ENCODE measurements at places on chromosomes 5 and 9.

- no peak for DNase-seq
These were observed 3.7 kb downstream of the IL3 start for GRCh38 chr5:132064140-132064539.

DNA sequence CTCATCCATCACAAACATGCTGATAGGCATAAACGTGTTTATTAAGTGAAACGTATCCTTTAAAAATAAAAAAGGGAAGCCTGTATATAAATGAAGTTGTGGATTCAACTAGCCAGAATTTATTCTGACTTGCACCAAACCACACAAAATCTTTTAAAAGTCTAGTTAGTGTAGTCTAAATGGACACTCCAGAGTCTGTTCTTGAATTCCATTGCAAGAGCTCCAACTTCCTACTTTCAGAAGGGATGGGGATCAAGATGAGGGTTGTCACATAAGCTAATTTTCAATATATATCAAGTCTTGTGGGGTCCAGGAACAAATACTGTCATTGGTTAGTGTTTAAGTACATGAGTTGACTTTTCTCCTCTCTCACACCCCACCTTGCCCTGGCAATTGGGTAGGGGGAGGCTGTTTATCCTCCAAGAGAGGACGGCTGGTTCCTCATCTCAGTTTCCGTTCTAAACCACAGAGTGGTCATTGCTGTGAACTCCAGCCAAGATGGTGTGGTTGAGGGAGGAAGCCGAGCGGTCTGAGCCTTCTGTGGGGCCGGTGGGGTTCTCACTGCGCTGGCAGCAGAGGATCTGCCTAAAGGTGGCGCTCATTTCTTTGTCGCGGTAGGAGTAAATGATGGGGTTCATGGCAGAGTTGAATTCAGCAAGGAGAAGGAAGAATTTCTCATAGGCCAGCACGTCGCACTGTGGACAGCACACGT lies 163.2 kb downstream of the LPAR1 start:
- no peak for DNase-seq

DNA sequence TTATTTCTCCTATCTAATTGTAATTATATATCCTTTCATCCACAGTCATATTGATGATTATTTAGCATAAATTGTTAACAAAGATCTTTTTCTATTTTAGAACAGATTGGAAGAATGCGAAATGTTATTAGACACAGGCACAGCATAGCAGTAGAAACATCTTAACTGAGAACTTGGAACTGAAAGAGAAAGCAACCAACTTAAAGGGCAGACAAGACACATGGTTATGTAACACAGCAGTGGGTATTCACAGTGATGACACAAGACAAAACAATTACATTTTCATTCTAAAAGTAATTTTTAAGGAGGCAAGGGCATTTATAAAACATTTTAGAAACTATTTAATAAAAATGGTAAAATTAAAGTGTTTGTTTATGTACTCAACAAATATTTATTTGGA lies 57.7 kb upstream of the MEF2C start:
- DNase-seq, result no peak

GRCh38 chr9:136714096-136714892 lies 1.9 kb downstream of the DIPK1B start:
- DNase-seq, result no peak

DNA sequence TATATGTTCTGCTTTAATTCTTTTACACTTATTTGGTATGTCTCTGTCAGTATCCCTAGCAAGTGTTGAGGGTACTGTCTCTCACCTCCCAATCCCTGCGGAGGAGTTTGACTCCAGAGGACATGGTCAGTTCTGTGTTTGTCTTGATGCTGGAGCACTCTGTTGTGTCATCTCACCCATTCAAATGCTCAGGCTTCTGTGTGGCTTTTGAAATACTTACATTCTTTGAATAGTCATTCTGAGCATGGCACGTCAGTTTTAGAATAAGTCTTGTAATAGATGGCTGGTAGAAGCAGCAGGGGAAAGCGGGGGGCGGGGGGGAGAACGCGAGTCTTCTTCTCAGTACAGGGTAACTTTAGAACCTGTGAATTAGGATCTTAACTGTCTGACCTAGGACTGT lies 12.3 kb downstream of the MAST4 start:
- DNase-seq, result no peak

GRCh38 chr5:10860196-10860543 lies 99.1 kb upstream of the DAP start:
- no peak for DNase-seq

GRCh38 chr5:6194906-6195612 lies 183.3 kb downstream of the MED10 start:
- DNase-seq, result no peak

GRCh38 chr5:68403301-68403700 lies 187.7 kb downstream of the PIK3R1 start:
- no peak for DNase-seq

- no peak for DNase-seq
These were observed 225.9 kb upstream of the NR4A3 start for GRCh38 chr9:99595796-99596195.

DNA sequence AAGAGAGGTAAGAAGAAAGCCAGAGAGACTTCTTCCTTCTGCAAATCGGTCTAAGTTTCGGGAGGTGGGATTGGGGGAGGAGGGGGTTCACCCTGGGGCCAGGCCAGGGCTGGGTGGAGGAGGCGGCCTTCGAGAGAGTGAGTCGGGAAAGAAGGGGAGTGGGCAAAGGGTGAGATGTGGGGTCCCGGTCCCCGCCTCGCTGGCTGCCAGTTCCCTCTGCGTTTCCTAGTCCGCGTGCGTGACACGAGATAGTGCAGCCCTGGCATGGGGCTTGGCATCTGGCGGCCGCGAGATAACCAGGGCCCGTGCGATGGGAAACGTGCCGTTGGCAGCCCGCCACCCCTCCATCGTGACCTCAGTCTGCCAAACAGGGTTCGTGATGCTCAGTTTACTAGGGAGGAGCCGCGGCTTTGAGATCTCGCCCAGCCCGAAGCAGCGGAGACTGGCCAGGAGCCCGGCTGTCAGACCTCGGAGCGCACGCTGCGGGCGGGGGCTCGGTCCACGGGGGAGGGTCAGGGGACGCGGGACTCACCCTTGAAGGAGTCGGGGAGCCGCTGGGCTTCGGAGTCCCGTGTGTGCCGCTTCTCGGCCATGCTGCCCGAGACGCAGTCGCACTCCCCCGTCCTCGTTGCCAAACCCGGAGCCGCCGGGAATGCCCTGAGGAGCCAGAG lies at the start of gene STOM:
TSS of gene STOM (minus strand) at position 656 of the 671 bp plus-strand sequence. CDS start at position 593, 63 bp downstream.
- DNase-seq, result peak; percentile 45

DNA sequence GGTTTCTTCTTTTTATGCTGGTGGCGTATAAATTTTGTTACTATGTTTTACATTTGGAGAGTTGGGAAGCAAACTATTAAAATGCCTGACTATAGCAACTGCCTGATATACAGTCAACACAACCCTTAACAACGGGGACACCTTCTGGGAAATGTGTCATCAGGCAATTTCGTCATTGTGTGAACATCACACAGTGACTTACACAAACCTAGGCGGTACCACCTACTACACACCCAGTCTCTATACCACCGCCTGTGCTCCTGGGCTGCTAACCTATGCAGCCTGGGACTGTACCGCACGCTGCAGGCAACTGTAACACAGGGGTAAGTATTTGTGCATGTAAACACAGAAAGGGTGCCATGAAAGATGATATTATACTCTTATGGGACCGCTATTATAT lies 1.3 kb upstream of the CDHR2 start:
- no peak for DNase-seq

- DNase-seq, result no peak
These were observed 22.7 kb upstream of the COL5A1 start for GRCh38 chr9:134618833-134619447.

DNA sequence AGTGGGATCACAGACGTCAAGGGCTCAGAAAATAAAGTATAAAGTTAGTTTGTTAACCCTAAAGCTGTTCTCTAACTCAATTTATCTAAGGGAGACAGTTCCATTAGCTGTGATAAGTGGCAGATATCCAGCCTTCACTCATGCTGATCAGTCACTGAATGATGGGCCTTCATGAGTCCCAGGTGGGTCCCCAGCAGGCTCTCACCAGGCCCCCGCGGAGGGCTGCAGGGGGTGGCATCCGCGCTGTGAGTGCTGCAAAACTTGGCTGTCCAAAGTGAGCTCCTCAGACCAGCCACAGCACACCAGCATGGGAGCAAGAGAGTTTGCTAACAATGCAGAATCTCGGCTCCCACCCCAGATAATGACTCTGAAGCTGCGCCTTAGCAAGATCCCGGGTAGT lies 187.2 kb downstream of the GNA14 start:
- no peak for DNase-seq

DNA sequence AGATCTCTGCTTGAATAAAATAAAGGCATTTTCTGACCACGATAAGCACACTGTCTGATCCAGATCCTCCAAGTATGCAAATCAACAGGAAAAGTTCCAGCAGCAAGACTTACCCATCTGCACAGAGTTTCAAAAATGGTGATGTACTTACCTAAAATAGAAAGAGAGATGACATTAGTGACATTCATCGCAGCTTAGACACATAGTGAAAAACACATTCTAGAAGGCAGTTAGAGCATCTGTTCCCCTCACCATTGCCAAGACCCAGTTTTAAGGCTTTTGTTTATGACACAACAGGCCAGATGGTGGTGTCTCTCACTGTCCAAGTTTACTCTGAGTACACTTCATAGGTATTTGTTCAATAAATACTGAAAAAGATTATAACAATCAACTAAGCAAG lies 207.7 kb downstream of the PDE4D start:
- no peak for DNase-seq

GRCh38 chr5:102971676-102972293 lies 148.2 kb downstream of the GIN1 start:
- no peak for DNase-seq

DNA sequence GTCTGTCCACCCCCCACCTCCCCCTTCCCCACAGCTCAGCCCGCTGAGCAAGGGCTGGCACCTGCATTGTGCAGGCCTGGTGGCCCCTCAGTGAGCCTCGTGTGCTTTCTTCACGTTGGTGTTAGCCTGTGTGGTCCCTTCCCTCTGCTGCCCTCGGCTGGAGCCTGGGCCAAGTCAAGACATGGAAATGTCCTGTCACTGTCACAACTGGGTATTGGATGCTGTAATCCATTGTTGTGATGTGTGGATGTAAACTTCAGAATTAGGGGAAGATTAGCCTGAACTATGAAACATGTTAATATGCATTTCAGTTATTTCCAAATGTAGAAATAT lies 103.9 kb downstream of the TRIO start:
- no peak for DNase-seq

DNA sequence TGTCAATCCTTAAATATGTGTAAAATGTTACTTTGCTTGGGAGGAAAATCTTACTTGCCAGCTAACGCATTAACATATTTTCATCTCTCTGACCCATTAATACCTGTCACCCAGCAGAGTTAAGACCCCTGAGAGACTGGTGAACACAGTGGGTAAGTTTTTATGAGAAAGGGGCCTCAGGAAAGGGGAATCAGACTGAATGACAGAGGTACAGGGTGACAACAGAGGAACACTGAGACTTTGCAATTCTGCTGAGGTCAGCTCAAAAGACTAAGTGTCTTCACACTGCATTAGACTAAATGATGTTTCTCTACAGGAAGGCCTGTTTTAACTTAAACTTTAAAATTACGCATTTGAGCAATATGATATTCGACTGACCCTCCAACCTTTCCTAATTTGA lies 223.8 kb downstream of the EFNA5 start:
- DNase-seq, result no peak

DNA sequence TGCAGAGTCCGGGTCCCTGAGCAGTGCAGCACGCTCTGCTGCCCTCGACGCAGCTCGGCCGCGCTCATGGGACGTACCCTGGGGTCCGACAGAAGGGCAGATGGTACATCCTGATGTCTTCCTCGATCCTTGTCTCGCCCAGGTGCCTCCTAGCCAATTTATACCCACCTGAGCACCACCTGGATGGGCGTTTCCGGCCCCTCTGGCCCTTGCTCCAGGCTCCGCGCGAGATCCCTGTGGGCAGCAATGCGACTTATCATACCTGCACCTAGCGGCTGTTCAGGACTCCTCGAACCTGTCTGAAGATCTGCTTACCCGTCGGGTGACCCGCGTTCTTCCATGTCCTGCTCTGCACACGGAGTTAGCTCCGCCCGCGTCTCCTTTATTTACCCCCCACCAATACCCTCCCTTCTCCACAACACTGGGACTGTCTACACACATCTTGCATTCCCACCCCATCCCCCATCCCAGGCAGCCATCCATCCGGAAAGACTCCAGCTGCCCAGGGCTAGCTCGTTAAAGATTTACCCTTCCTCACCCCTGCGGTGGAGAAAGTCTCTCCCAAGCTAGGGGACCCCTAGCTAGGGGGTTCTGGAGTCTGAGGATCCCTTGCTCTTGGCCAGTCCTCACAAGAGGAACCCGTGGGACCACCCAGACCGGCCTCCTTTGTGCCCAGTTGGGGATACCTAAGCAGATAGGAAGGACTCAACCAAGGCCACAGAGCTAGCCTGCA lies at the start of gene KIF12:
TSS of gene KIF12 (minus strand) at position 357 of the 733 bp plus-strand sequence. CDS start at position 341, 16 bp downstream.
- peak; percentile 82 for DNase-seq

DNA sequence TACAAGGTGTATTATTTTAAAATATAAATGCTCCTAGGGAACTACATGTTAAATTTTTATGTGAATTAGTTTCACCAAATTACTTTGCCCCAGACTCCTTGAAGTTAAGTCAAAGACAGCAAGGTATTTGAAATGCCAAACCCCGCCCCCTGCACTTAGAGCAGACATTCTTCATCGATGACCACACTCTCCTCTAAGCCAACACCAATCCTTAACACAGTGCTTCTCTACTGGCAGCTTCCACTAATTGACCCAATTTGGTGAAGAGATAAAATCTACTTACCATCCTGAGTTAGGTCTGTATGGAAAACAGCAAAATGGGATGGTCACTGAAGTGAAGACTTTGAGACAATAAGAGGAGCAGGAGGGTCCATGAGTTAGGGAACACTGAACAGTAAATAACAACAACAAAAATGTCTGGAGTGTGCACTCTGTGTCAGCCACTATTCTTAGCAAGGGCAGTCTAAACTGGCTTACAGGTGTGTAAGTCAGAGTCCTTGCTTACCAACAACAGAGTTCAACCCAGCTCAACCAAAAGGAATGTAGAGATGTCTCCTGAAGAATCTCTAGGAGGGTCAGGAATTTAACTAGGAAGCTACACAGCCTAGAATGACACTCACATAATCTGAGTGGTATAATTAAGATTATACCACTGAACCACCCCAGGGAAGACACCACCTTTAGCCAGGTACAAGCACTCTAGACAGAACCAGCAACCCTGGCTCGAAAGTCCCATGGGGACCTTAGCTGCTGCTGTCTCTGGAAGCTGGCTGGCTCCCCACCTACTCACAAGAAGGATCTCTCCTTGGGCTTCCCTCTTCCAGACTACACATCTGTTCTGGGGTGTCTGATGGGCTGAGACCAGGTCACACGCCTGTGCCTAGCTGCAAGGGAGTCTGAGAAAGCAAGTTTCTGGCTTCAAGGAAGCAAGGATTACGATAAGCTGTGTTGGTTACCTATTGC lies 8.8 kb upstream of the UBE2QL1 start:
- no peak for DNase-seq

DNA sequence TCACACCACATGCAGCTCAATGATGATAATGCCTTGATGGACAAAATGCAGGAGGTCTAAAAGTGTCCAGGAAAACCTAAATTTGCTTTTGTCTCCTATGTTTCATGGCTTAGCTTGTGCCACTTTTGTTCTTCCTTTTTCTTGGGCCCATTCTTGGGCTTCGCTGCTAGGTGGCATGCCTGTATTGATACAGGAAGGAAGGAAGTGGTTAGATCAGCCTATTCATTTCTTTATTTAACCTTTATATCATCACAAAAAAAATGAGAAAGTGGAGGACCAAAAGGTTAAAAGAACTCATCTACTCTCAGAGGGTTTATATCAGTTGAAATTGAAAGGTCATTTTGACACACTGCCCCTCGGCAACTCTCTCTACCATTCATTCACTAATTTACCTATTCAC lies 260.2 kb downstream of the ARHGAP26 start:
- DNase-seq, result no peak

- DNase-seq, result no peak
These were observed 131.2 kb upstream of the KLF4 start for GRCh38 chr9:107620801-107621200.

GRCh38 chr5:10537624-10538023 lies 26.2 kb upstream of the ANKRD33B start:
- DNase-seq, result no peak
